ENCODE measurements at places on chromosomes 5 and 9.

DNA sequence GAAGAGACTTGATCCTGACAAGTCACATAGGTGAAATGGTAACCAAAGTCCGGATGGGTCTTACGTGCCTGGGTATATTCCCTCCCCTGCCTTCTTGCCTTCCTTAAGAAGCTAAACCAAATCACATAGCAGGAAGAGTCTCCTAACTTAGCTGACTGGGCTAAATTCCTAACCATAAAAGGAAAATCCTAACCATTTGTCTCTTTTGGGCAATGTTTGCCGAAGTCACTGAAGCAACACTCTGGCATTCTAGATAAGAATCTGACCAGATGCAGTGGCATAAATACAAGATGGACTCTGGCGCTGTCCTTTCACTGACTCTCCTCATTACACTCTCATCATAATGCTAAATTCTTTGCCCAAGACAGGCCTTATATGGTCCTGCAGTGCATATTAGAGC, 625.5 kb upstream of the RORB start:
- DNase-seq, result no peak

GRCh38 chr5:142183561-142183960, 75.0 kb downstream of the NDFIP1 start:
- no peak for DNase-seq

DNA sequence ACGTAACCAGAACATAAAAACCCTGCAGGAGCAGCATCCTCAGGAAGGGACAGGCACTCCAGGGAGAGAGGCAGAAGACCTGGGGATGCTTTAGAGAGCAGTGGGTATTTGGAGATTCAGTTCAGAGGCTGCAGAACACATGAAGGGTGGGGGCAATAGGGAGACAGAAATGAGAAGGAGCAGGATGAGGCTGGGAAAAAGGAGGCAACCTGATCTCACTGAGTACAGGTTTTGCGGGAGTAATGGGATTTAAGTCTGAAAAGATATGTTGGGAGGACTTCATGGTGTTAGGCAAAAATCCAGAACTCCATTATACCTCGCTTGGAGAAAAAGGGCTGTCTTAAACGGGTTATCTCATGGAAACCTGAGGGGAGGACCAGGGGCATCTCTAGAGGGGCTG, 41.3 kb upstream of the GARNL3 start:
- DNase-seq, result no peak

DNA sequence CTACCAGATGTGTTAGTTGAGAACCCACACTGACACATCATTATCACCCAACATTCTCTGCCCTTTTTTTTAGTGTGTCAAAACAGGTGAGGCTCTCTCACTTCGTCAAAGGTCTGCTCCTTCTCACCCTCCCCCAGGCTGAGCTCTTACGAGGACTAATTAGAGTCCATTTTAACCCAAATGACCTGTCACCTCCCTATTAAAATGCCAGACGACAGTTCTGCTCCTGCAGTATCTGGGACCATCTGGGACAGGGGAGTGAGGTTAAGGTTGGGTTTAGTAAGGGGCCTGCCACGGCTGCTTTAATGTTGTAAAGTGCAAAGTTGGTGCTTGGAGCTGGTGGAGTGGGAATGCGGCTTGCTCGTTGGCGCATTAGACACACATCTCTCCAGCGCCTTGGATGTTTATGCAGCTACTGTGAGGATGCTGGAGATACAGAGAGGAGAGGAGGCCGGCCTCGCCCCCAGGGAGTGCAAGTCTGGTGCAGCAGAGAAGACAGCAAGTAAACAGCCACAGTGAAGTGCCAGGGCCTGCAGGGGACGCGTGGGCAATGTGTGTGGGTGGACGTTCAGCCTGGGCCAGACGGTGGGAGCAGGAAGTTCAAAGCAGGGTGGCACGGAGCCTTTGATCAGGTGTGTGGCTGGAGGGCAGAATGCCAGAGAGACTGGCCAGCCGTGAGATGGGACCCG, 96.2 kb downstream of the C9orf50 start:
- DNase-seq, result no peak

DNA sequence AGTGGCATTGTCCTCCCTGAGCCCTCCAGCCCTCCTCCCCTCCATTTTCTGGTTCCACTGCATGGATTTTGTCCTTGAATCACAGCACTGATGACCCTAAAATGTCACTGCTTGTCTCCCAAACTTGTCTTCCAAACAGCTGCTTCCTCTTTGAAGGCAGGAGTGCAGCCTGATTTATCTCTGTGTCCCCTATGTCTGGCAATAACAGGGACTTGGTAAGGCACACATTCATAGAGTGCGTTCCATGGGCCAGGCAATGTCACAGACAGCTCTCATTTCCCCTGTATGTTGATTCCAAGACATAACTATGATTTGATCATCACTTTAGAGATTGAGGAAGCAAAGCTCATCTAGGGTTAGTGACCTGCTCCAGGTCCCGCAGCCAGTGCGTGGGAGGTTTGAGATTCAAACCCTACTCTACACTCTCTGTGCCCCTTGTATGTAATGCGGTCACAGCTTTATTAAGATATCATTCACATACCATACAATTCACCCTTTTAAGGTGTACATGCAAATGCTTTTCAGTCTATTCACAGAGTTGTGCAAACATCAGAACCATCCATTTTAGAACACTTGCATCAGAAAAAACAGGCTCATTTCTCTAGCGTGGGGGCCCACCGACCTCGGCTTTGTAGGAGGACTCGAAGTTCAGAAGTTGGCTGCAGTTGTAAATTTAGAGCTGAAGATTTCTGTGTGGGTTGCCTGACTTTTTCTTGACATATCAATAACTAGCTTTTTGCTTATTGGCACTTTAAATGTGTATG, 28.4 kb upstream of the BOD1 start:
- no peak for DNase-seq

DNA sequence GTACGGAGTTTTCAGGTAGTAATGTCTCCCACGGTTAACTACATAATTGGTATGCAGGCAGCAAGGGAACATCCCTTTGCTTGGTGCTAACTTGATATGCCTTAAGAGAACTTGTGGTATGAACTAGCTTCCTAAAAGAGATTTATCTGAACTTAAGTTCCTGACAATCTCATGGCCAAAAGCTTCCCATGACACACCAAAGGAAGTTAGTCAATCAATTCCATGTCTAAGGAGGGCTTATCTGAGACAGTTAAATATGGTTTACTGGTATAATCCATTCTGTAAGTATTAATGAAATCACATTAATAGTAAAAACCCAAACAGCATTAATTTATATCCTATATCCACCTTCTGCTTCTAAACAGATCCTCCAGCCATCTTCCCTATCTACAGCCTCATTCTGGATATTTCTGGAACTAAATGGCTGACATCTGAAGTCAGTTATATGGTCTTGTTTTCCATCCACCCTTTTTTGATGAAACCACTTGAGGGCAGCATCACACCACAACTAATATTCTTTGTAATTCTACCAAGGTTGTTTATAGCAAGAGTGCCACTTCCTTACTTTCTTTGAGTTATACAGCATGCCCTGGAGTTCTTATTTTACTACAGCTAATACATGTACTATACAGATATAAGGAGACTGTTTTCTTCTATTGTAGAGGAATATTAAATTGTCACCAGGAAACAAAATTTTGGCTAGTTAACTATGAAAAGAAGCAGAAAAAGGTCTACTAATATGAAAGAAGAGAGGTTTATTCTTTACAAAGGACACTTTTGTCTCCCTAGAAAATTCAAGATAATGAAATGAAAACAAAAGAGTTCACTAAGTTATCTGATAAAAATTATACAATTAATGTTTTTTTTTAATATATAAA, 34.7 kb downstream of the SHOC1 start:
- DNase-seq, result peak; percentile 13

- DNase-seq, result no peak
Measured at GRCh38 chr5:62954578-62954977, 376.0 kb downstream of the LRRC70 start.

- no peak for DNase-seq
Measured at GRCh38 chr5:73603998-73604397, 22.0 kb upstream of the ARHGEF28 start.

- DNase-seq, result no peak
Measured at GRCh38 chr9:104923289-104923688, 4.7 kb downstream of the ABCA1 start.

- DNase-seq, result no peak
Measured at GRCh38 chr5:16539169-16539666, 73.6 kb upstream of the ZNF622 start.

GRCh38 chr5:172959824-172960799, 888 bp downstream of the RPL26L1 start:
- no peak for DNase-seq

GRCh38 chr9:126531035-126531571, 82.6 kb upstream of the LMX1B start:
- no peak for DNase-seq

DNA sequence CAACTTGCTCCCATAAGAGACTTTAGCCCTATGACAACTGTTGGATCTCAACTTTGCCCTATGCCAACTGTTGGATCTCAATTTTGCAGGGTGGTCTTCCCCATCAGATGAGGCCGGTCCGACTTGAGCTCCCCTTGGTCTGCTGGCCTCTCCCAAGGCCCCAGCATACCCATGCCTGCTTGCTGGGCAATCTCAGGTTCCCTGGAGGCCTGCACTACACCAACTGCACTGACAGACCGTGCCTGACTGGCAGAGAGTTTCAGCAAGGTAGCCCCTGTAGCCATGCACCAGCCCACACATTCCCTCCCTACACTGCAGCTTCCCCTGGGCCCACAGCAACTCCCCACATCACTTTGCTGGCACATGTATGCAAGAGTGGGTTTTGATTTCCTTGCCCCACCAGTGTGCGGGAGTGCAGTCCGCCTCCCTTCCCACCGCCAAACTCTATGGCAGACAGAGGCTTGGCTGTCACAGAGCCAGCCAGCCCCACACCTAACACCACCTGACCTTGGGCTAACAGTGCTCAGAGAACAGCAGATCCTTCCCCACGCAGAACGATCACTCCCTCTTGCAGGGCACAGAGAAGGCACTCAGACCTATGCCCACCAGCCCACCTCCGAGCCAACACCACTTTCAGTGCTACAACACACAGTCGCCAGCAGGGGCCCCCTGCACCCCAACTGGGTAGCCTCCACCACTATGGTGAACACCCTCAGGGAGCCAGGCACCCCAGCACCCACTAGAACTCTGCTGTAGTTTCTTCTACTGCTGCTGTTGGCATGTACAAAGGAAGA, 279.9 kb upstream of the COX7C start:
- DNase-seq, result no peak

DNA sequence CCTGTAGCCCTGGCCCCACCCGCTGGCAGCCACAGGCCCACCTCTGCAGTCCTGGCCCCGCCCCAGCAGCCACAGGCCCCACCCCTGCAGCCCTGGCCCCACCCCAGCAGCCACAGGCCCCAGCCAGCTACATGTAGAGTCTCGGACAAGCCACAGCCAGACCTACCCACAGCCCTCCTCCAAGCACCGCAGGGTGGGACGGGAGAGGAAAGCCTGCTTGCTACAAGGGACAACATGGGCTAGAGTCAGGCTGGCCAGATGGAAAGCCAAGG, 49.5 kb upstream of the SARDH start:
- no peak for DNase-seq

DNA sequence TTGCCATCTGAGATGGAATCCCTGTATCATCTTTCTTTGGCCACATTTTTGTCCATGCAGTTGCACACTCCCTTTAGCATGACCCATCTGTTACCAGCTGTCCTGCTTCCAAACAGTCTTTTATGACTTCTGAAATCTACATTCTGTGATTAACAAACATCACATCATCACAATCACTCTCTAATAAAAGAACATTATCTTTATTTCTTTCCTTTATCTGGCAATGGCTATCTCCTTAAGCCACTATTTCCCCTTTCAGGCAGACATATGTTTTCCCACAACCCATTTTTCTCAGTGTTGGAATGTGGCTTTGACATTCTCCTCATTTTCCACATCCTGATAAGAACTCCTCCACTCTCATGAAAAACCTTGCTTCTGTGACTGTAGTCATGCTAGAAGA, 141.0 kb downstream of the ST8SIA4 start:
- DNase-seq, result no peak

DNA sequence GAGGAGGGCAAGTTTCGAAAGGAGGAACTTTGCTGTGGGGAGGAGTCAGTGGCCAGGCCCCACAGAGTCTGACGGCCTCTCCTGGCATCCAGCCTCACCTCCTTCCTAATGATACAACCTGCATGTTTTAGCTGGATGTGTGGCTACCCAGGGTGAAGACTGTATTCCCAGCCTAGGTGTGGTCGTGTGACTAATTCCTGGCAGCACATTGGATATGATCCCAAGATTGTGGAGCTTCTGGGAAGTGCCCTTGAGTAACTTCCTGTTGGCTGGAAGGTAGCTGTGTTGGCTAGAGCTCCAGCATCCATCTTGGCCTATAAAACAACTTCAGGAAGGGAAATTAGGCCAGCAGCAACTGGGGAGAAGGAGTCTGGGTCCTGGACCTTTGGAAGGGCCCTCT, 19.0 kb upstream of the LPCAT1 start:
- DNase-seq, result no peak

DNA sequence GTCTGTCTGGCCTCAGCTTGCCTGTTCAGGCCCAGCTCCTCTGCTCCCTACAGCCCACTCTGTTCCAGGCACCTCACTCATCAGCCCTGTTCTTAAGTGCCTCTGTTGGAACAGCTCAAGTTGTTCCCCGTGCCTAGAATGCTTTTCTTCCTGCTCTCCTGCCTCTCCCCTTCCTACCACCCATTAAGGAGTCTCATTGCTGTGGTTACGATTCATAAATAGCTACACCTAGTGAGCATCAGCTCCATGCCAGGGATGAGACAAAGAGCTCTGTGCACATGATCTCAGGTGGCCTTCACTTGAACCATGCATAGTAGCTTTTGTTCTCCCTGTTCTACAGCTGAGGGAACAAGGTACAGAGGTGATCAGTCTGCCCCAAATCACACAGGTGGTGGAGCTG, 54.3 kb downstream of the PSD2 start:
- no peak for DNase-seq

- DNase-seq, result peak; percentile 13
Measured at GRCh38 chr5:154179846-154180710, 10.5 kb upstream of the GALNT10 start.

DNA sequence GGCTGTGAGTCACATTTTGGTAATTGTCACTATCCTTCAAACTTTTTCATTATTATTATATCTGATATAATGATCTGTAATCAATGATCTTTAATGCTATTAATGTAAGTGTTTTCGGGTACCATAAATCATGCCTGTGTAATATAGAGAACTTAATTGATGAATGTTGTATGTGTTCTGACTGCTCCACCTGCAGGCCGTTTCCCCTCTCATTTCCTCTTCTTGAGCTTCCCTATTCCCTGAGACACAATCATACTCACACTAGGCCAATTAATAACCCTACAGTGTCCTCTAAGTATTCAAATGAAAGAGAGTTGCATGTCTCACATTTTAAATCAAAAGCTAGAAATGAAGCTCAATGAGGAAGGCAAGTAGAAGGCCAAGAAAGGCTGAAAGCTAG, 420.9 kb upstream of the SGCD start:
- DNase-seq, result no peak

GRCh38 chr5:168042284-168043068, 249.0 kb upstream of the WWC1 start:
- no peak for DNase-seq
